Activated T-cell treated with anti-CD3 and anti-CD28 coated beads for 4 hours (primary cell): ENCODE measurements at places on chromosomes 3 and 15.

GRCh38 chr3:184239221-184239620, 9.5 kb downstream of the ALG3 start:
- DNase-seq, result no peak

DNA sequence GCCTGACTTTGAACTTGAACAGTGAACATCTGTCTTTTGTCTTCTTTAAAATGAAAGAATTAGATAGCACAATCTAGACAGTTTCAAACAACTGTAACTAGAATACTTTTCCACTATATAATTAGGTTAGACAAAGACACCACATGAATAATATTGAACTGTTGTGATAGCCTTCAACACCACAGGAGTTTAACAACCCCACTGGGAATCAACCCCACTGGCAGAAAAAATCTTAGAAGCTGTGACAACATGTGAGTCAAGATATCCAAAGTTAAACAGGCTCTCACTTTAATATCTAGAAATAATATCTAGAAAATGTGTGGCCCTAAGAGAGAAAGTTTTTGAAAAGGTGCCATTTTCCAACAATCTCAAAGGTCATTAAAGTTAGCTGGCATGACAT, 64.4 kb upstream of the PRICKLE2 start:
- DNase-seq, result no peak

GRCh38 chr15:29568840-29569532, 253.3 kb downstream of the TJP1 start:
- no peak for DNase-seq

DNA sequence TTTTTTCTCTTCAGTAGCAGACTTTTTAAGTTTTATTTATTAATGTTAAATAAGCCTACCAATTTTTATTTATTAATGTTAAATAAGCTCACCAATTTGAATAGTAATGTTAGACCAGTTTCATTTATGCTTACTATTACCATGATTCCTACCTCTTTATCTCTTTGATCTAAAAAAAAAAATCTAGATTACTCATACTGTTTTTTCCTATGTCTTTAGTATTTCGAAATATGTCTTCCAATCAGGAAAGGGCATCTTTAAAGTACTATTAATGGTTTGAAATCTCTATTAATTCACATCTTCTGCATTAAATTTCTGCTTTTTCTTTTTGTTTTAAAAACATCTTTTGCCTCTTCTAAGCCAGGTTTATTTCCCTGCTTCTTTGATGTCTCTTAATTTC, 27.5 kb upstream of the MAPKBP1 start:
- DNase-seq, result no peak

DNA sequence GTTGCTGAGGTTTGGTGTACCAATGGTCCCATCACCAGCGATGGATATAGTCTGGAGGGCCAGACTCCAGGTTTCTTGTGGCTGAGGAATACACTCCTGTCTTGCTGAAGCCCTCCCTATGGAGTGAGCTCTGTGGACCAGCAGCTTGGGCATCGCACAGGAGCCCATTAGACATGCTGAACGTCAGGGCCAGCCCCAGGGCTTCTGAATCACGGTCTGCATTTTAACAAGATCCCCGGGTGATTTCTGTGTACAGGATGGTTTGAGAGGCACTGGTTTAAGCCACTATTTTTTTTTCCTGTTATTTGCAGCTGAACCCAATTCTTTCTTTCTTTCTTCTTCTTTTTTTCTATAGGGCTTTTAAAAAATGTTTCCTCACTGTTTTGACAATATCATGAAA, 69.5 kb upstream of the XCR1 start:
- DNase-seq, result no peak
